ENCODE measurements at places on chromosomes 6 and 20.

GRCh38 chr20:38932457-38933120 lies 6.4 kb downstream of the FAM83D start:
- no peak for DNase-seq

DNA sequence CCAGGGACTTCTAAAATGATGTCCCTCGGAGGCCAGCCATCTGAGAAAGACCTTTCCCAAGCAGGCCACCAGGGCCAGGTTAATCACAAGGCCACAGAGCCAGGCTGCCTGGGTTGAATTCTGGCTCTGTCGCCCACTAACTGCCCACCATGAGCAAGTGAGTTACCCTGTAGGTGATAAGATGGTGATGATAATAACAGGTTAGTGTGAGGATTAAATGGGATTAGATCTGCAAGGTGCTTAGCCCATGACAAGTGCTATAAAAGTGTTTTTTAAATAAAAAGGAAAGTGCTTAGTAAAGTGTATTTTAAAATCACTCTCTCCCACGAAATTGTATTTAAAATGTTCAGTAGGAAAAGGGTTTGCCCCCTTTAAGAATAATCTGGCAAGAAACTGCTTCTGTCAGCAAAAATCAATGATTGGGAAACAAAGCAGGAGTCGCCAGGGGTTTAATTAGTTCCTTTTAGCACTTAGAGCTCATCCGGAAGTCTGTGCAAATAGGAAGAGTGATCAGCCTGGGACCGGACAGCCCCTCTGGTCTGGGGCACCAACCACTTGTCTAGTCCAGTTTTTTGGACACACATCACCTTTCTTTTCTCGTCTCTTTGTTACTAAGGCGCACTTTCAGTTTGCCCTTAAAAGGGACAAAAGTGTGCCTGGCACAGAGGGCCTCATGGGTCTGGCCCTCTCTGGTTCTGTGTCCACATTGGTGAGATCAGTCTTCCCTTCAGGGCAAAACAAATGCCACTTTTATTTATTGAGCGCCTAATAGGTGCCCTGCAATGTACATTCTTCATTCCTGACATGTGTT lies 150.4 kb downstream of the GRM4 start:
- no peak for DNase-seq

- DNase-seq = no peak
These were observed 187.7 kb upstream of the PRSS16 start for GRCh38 chr6:27059621-27060425.

- no peak for DNase-seq
These were observed 222.0 kb downstream of the ATXN1 start for GRCh38 chr6:16539086-16539931.

DNA sequence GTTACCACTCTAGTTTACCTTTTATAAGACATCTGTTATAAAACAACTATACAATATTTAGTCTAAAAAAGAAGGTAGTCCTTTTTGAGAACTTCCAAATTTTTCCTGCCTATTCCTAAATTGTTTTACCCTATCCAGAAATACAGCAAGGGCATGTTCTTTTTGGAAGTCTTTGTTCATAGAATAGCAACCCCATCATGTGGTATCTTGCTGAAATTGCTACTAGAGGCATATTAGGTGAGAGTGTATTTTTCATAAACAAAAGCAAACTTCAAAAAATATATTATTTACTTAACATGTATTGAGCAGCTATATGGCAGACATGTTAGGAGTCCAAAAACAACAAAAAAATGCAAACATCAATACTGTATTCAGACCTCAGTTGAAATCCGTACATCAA lies 371.8 kb upstream of the NRSN1 start:
- no peak for DNase-seq

- DNase-seq = no peak
These were observed 38.3 kb upstream of the MRPS18A start for GRCh38 chr6:43725643-43726580.

DNA sequence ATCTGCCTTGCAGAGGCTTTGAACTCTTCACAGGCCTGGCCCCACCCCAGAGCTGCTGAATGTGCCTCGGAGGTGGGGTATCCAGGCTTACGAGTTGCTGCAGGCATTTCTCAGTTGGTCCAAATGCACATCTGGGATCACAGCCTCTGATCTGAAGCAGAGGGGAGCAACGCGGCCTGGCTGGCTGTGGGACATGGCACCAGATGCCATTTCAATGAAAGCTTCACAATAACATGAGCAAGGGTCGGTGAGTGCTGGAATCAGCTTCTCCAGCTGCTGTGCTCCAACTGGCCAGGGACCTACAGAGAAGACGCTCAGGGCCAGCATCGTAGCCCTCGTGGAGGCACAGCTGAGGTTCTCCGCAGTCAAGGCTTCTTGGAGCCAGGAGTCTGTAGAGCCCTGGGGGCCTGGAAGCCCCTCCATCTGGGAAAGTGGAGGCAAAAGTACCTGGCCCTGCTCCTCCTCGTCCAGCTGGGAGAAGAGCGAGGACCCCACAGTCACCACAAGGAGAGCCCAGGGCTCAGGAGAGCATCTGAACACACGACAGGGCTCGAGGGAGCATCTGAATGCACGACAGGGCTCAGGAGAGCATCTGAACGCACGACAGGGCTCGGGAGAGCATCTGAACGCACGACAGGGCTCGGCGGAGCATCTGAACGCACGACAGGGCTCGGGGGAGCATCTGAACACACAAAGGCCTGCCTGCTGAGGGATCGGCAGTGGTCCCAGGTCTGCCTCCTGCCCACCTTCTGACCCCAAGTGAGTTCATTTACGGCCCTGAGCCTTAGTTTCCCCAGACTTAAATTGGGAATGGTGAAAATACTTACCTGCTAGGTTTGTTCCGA lies 165.2 kb downstream of the DLL1 start:
- DNase-seq = no peak

GRCh38 chr6:21383450-21384085 lies 210.0 kb upstream of the SOX4 start:
- no peak for DNase-seq

DNA sequence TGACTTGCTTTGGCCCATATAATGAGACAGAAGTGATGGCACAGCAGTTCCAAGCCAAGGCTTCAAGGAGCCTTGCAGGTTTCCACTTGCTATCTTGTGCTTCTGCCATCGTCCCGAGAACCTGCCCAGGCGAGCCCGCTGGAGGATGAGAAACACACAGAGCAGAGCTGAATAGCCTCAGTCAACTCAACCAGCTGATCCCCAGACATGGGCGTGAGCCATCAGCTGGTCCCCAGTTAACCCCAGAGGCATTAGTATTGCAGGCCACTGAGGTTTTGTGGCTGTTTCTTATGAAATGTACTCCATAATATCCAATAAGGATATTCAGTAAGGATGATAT lies 81.7 kb upstream of the SHLD1 start:
- DNase-seq = no peak

DNA sequence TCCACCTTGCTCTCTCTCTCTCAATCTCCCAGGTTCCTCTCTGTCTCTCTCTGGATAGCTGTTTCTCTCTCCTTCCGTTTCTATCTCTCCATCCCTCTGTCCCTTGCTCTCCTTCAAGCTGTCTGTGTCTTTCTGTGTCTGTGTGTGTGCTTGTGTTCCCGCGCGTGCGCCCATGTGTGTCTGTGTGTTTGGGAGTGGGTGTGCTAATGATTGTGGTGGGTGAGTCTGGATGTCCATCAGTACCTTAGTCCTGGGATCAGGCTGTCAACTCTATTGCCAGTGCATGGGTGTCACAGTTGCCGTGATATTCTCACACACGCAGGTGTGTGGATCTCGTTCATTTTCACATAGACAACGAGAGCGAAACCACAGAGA lies 1380.6 kb upstream of the DEFB115 start:
- DNase-seq = no peak

Measured in effector memory CD4-positive, alpha-beta T cell (primary cell).